Stimulated activated CD4-positive, alpha-beta T cell treated with anti-CD3 and anti-CD28 coated beads, Interleukin-2, amount 100 ng/mL, for 24 hours (primary cell): ENCODE measurements at places on chromosomes 5 and 9.

DNA sequence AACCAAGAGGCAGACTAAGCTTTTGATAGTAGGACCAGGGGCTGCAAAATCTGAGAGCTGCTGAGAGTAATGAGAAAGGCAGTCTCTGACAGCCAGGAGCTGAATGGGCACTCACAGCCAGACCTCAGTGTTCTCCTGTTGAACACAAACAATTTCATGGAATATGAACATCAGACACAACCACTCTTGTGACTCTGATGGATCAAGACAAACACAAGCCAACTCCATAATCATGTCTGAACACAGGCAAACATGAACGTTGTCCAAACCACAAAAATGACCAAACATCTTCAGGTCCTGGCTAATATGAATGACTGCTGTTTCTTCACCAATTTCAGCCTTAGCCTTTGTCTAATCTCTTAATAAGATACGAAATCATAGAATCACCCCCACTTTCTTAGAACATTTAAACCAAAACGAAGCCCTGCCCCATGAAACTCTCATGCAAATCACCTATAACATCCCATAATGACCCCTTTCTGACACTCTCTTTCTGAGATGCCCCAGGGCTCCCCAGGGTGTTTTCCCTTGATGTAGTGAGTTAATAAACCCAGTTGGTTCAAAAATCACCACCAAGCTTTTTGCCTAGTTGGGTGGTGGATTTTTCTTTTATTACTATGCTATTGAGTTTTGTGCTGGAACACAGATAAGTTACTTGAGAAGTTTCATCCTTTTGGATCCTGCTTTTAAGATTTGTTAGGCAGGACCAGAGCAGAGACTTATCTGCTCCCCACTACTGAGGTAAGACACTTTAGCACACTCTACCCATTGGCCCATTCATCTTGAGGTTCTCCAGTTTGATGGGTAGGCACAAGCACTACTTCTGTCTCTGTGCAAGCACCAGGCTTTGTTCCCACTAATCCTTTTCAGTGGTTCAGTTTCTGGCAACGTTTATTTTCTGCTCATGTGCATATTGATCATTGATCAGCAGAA, 5.9 kb upstream of the ERAP2 start:
- peak; percentile 23 for DNase-seq

GRCh38 chr5:68428231-68428811, 212.8 kb downstream of the PIK3R1 start:
- no peak for DNase-seq

- no peak for DNase-seq
Observed at GRCh38 chr9:95018099-95018936, 291.8 kb downstream of the AOPEP start.

DNA sequence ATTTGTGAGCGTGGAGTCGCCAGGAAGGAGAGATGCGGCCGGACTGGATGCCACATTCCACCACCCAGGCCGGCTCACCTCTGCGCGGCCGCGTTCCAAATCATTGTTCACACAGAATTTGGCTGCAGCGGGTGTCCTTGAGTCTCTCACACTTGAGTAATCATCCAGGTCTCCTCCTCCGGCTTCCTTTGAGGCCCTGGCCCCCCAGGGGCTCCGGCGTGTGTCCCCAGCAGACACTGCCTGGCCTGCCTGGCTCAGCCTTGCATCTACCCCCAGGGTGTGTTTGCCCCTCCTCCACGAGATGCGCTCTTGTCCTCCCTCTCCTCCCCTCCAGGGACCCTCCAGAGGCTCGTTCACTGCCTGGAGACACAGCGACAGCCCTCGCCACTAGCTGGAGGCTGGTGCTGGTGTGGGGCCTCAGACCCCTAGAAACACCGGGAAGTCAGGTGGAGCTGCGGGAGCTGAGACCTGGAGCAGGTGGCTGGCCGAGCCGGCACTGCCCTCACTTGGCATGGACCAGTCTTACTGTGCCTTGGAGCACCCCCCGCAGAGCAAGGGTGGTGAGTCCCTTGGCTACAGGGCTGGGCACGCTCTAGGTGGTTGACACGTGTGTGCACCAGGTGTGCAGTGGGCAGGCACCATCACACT, 7.0 kb upstream of the SLC9A3 start:
- DNase-seq: no peak
